ENCODE measurements at places on chromosomes 11 and 22.
A peak's percentile ranks its signal among the peaks of the same experiment; 100 is the strongest.

- no peak for DNase-seq
Observed at GRCh38 chr11:7571640-7572000, 57.8 kb downstream of the PPFIBP2 start.

DNA sequence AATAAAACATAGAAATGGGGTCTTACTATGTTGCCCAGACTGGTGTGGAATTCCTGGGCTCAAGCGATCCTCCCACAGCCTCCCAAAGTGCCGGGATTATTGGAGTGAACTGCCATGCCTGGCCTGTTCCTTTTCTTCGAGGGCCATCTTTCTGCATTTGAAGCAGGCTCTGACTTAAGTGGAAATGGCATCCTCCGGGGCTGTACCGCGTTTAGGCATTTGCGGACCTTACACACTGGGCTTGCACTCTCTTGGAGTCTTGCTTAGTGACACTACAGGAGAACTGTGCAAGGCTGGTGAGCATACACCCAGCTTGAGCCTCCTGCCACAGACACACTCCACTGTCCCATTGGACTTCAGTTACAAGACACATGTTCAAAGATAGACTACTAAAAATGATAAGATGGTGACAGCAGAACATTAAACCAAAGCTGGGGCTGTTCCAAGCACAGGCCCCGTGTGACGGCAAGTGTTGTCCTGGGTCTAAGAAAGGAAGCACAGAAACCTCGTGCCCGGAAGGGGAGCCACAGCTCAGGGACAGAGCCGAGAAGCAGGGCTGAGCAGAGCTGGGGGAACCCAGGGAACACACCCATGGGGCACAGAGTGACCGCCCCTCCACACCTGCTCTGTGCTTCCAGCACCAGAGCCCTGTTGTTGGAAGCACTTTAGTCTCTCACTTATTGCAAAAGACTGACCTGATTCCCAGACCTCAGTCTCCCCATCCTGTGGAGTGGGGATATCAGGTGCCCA lies 59.0 kb upstream of the SHANK2 start:
- no peak for DNase-seq

DNA sequence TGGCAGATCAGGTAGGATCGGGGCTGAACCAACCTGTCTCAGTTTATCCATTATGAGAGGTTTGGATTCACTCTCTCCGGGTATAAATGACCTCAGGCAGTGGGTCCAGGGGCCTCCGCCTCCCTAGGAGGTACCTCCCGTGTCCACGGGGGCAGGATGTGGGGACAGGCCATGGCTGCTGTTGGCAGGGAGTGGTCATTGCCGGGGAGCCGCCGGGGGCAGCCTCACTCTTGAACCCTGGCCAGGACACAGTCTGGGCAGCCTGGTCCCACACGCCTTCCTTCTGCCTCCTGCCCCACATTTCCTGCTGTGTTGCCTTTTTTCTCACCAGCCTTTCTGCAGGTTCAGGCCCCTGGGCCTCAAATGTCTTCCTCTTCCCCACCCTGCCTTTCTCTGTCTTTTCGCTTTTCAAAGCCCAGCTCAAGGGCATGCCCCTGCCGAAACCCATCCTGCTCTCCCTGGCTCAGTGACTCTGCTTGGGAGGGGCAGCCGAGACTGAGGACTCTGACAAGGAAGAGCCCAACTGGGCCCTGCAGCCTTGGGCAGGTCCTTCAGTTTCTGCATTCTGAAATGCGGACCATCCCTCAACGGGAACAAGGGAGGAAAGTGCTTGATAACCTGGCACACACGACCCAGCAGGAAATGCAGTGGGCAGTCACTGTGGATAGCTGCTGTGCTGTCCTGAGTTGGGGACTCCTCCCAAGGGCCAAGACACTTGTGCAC lies 31.1 kb downstream of the ZC3H7B start:
- DNase-seq = no peak

DNA sequence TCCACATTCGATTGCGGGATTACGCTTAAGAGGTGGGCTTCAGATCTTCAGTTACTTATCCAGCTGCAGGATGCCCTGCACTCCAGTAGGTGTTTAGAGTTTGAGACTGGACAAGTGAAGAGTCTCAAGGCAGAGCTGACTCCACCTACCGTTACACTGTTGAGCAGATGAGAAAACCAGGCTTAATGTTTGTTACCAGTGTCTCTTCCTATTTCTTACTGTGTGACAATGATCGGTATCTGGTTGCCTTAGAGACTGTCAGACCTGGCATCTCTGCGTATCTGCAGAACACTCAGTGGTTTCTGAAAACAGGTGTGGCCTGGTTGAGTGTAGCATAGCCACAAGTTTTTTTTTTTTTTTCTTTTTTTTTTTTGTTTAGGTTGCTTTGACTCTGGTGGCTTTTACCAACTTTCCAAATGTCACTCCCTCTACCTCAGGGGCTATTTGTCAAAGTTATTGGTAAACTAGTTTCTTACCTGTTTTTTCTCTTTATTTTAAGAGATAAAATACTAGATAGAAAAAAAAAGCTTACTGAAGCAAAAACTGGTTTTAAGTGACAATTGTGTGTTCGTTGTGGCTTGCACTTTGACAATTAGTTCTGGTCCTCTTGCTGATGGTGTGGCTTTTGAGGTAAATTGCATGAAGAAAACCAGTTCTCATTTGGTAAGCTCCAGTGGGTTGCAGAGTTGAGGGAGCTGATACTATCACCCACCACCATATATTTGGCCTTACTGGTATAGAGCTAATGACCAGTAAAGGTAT lies 284.8 kb downstream of the ETS1 start:
- no peak for DNase-seq

DNA sequence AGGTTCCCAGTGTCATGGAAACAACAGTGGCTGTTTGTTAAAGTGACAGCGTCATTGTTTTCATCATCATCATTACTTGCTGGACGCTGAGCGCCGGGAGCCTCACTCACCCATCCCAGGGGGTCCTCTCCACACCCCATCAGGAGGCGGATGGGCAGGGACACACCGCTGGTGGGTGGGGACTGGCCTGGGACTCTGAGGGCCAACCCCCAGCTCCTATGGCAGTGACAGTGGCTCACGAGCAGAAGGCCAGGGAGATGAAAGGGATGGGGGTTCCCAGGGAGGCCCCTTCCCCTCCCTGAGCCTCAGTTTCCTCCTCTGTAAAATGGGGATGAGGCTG lies 76.6 kb upstream of the PRR5 start:
- DNase-seq = no peak

DNA sequence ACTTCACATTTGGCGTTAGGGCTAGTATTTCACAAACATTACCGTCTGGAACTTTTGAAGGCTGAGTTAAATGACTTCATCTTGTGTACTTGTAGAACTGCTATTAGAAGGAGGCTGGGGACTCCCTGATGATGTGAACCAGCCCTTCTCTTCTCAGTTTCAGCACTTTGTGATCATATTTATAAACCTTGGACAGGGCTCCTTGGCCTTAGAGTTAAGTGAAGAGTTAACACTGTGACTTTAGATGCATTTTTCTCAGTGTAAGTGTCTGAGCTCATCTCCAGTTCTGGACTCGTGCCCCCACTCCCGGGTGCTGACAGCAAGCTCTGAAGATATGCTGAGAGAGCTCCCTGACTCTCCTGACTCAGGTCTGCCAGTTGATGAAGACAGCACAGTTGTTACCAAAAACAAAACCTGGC lies 8.4 kb downstream of the MIAT start:
- DNase-seq = no peak

GRCh38 chr11:87401653-87402052 lies 363.9 kb downstream of the TMEM135 start:
- DNase-seq = no peak

DNA sequence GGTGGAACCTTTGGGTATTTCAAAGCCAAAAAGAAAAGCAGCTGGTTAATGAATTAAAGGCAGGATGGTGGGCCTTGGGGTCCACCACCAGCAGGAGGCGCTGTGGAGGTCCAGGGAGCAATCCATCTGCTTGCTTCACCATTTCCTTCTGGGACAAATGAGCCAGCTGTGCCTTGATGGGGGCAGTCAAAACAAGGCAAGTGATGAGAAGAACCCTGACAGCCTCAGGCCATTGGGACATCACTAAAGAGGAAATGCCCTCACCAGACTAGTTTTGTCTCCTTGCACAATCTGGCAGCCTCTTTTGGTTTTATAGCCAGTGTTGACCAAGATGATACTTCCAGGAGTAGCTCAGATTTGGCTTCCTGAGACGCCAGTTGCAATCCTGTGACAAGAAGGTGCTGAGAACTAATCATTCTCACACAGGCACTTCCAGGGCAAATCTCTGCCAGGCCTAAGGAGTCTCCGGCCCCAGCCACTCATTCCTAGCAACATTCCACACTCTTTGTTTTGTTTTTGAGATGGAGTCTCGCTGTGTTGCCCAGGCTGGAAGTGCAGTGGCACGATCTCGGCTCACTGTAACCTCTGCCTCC lies 38.2 kb upstream of the WEE1 start:
- DNase-seq = peak; percentile 82

- no peak for DNase-seq
Observed at GRCh38 chr11:95222817-95223216, 8.2 kb downstream of the SESN3 start.
